ENCODE measurements at places on chromosomes 7 and 10. TPM values are rescaled to one million over a fixed set of nuclear protein-coding genes. Genes with fewer than 3 reads are reported as not detected.

- H3K36me3 ChIP-seq = no peaks in the 10 kb centered on the region
- no peak for DNase-seq
- H3K27me3 ChIP-seq = no peaks in the 10 kb centered on the region
- no peak overlapping the region for H3K4me3 ChIP-seq
- H3K4me1 ChIP-seq = no peaks in the 10 kb centered on the region
- no peak overlapping the region for H3K27ac ChIP-seq
These were observed 419.1 kb downstream of the AUTS2 start for GRCh38 chr7:70017357-70017756.

DNA sequence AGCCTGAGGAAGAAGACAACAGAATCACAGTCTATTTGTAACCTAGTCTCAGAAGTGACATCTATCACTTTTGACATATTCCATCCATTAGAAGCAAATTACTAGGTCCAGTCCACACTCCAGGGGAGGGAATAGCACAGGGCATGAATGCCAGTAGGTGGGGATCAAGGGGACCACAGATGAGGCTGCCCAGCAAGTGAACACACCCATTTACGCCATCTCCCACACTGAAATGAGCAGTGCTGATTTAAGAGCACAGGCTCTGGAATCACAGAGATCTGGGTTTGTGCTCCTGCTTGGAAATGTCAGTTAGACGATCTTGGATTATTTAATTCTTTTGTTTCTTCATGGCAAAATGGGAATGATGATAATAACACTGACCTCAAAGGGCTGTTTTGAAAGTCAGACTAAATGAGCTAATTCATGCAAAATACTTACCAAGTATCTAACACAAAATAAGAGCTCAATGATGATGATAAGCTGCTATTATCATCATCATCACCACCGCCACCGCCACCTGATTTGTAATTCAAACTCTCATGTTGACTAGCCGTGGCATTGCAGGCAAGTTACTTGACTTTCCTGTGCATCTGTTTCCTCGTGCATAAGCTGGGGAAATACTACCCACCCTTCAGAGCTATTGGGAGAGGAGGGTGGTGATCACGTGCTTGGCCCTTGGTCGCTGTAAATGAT is 138.9 kb upstream of the KLF14 start:
- peaks cover 67% of the 10 kb centered on the region for H3K36me3 ChIP-seq
- H3K4me3 ChIP-seq = no peak overlapping the region
- no peaks in the 10 kb centered on the region for H3K4me1 ChIP-seq
- no peaks in the 10 kb centered on the region for H3K27me3 ChIP-seq
- H3K27ac ChIP-seq = no peak overlapping the region

GRCh38 chr7:6530626-6531491 is 20.4 kb downstream of the GRID2IP start:
- peaks cover 53% of the 10 kb centered on the region for H3K27me3 ChIP-seq
- no peaks in the 10 kb centered on the region for H3K36me3 ChIP-seq
- DNase-seq = no peak
- no peaks in the 10 kb centered on the region for H3K4me1 ChIP-seq

DNA sequence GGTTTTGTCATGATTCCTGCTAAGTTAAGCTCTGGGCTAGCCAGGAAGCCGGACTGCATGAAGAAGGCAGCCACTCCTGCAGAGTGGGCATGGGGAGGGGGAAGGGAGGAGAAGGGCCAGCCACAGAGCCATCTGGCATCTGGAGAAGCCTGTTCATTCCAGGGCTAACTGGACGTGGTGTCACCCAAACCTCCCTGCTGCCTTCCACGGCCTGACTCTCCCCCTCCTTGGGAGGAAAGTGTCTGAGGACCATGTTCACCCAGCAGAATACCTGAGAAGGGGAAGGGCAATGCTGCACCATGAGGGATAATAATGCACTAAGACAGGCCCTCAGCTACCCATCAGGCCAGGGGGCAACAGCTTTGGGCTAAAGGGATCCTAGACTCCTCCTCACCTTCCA is 15.4 kb downstream of the AQP1 start:
- H3K4me1 ChIP-seq = peaks cover 22% of the 10 kb centered on the region
- H3K27me3 ChIP-seq = no peaks in the 10 kb centered on the region
- no peak overlapping the region for H3K4me3 ChIP-seq
- H3K36me3 ChIP-seq = peaks cover 35% of the 10 kb centered on the region

GRCh38 chr10:114684822-114685209 is 26.7 kb upstream of the ABLIM1 start:
- DNase-seq = no peak
- H3K4me1 ChIP-seq = peaks cover 84% of the 10 kb centered on the region
- peak overlapping the region; percentile 93 for H3K27ac ChIP-seq
- peak overlapping the region; percentile 56 for H3K4me3 ChIP-seq

DNA sequence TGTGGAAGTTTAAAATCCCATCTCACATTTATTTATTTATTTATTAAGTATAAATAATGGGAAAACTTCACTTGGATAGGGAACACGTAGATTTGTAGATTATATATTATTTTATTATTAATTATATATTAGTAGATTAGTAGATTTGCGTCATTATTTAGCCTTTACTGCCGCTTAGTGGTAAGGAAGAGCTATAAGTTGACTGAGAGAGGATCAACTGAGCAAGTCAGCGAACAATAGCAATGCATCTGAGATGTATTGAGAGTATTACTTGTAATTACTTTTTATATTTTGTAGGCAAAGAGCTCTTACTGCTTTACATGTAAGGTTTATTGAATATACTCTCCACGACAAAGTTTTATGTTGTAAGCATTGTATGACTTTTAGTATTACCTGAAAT is 244.5 kb upstream of the ANKRD30A start:
- no peak for DNase-seq
- no peaks in the 10 kb centered on the region for H3K4me1 ChIP-seq
- H3K4me3 ChIP-seq = no peak overlapping the region
- H3K36me3 ChIP-seq = no peaks in the 10 kb centered on the region
- H3K27me3 ChIP-seq = peaks cover 8% of the 10 kb centered on the region
- no peak overlapping the region for H3K27ac ChIP-seq

DNA sequence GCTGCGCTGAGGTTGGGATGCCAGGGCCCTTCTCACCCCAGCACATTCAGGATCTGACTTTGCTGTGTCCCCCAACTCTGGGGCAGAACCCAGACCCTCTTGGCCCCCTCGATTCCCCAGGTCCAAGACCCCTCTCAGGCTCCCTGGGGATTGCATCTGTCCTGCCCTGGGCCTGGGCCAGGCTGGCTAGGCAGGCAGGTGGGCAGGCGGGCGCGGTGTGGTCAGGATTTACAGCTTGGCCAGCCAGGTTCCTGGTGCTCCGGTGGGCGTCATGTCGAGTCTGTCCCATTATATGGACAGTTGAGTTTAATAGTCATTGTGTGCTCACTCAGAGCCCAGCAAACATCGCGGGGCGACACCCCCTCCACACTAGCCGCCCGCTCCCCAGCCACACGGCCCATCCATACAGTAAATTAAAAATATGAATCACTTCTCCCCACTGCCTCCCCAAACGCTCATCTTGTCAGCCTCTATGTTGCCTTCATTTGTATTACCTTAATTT is 23.5 kb downstream of the POLL start:
- peaks cover 16% of the 10 kb centered on the region for H3K27me3 ChIP-seq
- no peaks in the 10 kb centered on the region for H3K36me3 ChIP-seq
- H3K27ac ChIP-seq = no peak overlapping the region
- peak; percentile 47 for DNase-seq
- peaks cover 2% of the 10 kb centered on the region for H3K4me1 ChIP-seq

- no peak overlapping the region for H3K27ac ChIP-seq
- no peak overlapping the region for H3K4me3 ChIP-seq
- DNase-seq = peak; percentile 37
- H3K36me3 ChIP-seq = no peaks in the 10 kb centered on the region
These were observed 11.3 kb upstream of the PRXL2A start for GRCh38 chr10:80397014-80397413.

DNA sequence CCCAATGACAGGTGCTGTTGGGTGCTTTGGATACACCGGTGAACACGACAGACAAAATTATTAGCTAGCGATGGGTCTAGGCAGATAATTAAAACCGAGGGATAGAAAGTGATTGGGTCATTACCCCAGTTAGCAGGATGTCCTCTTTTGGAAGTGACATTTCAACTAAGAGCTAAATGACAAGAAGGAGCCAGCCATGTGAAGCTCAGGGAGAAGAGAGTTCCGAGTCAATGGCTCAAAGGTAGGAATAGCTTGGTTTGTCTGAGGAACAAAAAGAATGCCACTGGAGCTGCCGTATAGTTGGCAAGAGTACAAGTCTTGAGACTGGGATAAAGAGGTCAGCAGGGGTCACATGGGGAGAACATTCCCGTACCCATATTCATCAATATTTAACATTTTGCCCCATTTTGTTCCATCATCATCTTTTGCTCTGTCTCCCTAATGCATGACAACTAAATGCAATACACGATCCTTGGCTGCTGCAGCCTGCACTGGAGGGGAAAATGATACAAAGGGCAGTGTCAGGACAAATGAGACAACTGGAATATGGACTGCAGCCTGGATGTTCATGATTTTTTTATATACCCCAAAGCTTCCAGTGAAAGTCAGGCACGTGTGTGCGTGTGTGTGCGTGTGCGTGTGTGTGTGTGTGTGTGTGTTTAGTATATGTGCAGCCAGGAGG is 115.7 kb downstream of the ICA1 start:
- peaks cover 22% of the 10 kb centered on the region for H3K36me3 ChIP-seq
- DNase-seq = no peak
- no peak overlapping the region for H3K4me3 ChIP-seq
- H3K27ac ChIP-seq = no peak overlapping the region
- no peaks in the 10 kb centered on the region for H3K27me3 ChIP-seq
- peaks cover 27% of the 10 kb centered on the region for H3K4me1 ChIP-seq

DNA sequence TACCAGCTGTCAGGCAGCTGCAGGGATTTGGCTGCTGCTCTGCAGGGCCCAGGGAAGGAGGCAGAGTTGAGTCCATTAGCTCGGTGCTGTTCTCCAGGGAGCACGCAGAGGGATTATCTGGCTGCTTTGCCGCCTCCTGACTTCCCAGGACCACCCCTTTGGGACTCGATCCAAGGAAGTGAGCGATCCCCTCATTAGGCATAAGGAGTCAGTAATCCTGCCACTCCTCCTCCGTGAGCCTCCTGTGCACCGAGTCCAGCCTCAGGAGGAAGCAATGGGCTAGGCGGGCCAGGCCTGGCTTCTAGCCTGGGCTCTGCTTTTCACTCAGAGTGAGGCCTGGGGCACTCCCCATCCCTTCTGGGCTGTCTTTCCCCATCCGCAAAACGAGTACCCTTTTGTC is 417.9 kb downstream of the RPS24 start:
- H3K36me3 ChIP-seq = no peaks in the 10 kb centered on the region
- H3K4me3 ChIP-seq = no peak overlapping the region
- H3K27me3 ChIP-seq = no peaks in the 10 kb centered on the region
- H3K4me1 ChIP-seq = no peaks in the 10 kb centered on the region
- peak; percentile 47 for DNase-seq
- no peak overlapping the region for H3K27ac ChIP-seq

GRCh38 chr10:14487488-14487883 is 156.8 kb upstream of the FRMD4A start:
- H3K4me1 ChIP-seq = no peaks in the 10 kb centered on the region
- H3K36me3 ChIP-seq = no peaks in the 10 kb centered on the region
- no peak overlapping the region for H3K4me3 ChIP-seq
- H3K27me3 ChIP-seq = no peaks in the 10 kb centered on the region

- DNase-seq = no peak
- no peaks in the 10 kb centered on the region for H3K36me3 ChIP-seq
- H3K4me3 ChIP-seq = no peak overlapping the region
- no peaks in the 10 kb centered on the region for H3K27me3 ChIP-seq
These were observed 139.2 kb downstream of the LCOR start for GRCh38 chr10:96971324-96971723.

DNA sequence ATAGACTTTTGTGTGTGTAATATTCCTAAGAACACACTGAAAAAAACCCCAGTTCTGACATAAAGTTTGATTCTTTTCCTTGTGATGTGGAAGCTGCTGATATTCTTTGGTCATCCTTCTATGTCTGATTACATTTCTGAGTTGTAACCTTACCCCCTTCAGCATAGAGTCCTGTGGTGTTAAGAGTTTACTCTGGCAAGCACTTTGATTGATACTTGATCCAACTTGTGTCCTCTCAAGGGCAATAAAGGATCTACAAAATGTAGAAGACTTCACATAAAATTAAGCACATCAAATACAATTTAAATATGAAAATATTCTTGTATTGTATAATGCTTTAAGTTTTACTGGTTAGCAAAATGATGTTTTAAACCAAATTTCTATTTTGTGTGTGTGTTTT is 221.7 kb upstream of the DKK1 start:
- H3K27me3 ChIP-seq = no peaks in the 10 kb centered on the region
- H3K27ac ChIP-seq = no peak overlapping the region
- no peaks in the 10 kb centered on the region for H3K36me3 ChIP-seq

- no peaks in the 10 kb centered on the region for H3K36me3 ChIP-seq
- no peak for DNase-seq
- no peak overlapping the region for H3K4me3 ChIP-seq
- H3K4me1 ChIP-seq = no peaks in the 10 kb centered on the region
- H3K27ac ChIP-seq = no peak overlapping the region
- no peaks in the 10 kb centered on the region for H3K27me3 ChIP-seq
These were observed 181.3 kb upstream of the ADO start for GRCh38 chr10:62623223-62623622.

DNA sequence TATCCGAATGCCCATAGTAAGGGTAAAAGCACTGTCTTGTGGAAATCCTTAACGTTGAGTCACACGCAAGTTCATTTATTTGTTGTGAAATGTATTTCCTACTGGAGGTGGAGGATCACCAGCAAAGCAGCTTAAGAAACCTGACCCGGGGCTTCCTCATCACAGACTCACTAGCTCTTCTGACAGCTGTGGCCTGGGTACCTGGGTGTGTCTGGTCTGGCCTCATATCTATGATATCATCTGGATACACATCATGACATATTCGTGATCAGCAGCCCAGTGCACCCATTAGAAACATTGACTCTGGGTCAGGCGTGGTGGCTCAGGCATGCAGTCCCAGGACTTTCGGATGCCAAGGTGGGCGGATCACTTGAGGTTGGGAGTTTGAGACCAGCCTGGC is 8.8 kb downstream of the DRGX start:
- no peaks in the 10 kb centered on the region for H3K4me1 ChIP-seq
- H3K36me3 ChIP-seq = no peaks in the 10 kb centered on the region
- H3K27me3 ChIP-seq = peaks cover 52% of the 10 kb centered on the region
- H3K4me3 ChIP-seq = no peak overlapping the region

GRCh38 chr10:86752311-86752710 is 4.1 kb upstream of the BMPR1A start:
- H3K4me3 ChIP-seq = no peak overlapping the region
- no peaks in the 10 kb centered on the region for H3K36me3 ChIP-seq
- peaks cover 27% of the 10 kb centered on the region for H3K4me1 ChIP-seq
- H3K27ac ChIP-seq = no peak overlapping the region
- peaks cover 32% of the 10 kb centered on the region for H3K27me3 ChIP-seq

Gene FOXP2
- total RNA-seq = 3.7 TPM

Gene BHLHA15
- total RNA-seq = not detected

Gene CCL24
- 0.60 TPM for total RNA-seq

Gene C10orf53
- not detected for total RNA-seq

Gene WNT16
- total RNA-seq = not detected

Gene TMEM130
- not detected for total RNA-seq
